ENCODE measurements at places on chromosomes 2 and 18.

GRCh38 chr18:77608807-77609206, 359.2 kb downstream of the GALR1 start:
- DNase-seq: no peak

GRCh38 chr2:223366566-223366965, 235.6 kb downstream of the SCG2 start:
- DNase-seq: no peak

DNA sequence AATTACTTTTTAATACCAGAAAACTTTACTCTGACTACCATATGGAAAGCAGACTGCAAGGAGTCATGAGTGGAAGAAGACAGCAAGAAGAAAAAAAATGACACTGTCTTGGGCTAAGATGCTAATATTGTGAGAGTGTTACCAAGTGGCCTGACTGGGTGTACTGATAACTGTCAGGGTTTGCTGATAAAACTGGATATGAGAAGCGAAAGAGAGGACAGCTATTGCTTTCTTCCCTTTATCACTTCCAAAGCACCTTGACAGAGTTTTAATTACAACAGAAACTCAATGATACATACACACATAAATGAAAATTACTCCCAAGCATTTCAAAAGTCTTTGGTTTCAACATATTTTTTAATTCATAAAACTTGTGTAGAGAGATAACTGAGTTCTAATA, 368.5 kb downstream of the ZEB2 start:
- no peak for DNase-seq

DNA sequence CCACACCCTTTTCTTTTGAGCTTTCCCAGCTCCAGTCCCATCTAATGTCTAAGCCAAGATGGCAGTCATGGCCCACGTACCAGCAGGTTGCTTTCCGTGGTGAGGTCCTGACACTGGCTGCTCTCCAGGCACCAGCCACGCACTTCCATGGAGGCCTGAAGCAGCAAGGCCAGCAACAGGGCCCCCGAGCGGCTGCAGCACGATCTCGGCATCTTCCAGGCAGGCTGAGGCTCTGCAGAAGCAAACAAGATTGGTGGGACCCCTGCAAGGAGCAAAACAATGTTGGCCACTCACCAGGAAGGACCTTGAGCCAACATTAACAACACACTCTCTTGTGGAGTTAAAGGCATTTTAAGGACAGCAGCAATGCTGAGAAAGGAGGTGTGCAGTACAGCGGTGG, 3.8 kb downstream of the POMC start:
- no peak for DNase-seq

DNA sequence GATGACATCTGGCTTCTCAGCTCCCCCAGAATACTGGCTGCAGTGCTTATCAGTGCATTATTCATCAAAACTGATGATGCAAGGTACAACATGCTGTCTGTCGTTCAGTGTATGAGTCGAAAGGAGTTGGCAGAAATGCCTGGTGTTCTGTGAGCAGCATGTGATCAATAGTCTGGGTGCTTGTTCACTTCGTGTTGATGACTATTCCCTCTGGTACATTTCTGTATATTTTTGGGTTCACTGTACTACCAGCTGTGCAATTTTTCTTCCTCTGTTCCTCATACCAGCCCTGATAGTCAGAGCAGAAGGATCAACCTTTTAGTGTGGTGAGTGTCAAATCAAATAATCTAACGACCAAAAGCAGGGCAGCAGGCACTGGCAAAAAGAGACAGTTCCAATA, 59.0 kb upstream of the KLHL14 start:
- no peak for DNase-seq

DNA sequence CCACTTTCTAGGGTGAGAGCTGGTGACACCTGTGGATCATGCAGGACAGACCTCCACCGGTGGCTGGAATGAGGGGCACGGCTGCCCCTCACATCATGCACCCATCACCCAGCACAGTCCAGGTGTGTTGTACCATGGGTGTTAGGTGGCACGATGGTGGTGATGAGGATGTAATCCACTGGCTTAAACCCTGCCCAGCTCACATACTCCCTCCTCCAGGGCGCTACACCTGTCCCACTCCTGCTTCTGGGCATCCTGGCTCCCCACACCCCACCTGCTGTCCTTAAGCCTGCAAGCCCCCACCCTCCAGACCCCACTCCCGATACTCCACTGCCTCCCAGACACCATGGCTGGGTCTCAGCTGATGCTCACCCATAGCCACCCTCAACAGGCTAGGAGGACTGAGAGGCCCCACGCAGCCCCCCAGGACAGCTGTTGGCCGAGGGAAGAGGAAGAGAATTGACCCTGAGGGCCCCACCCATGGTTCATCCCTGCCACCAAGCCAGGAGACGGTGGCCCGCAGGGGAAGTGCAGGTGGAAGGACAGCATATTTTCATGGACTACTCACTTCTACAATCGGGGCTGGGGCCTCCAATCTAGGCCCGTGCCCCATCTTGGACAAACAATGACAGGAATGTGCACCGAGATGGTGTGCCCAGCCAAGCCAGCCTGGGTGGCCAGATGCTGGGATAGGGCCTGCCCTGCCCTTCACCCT, 34.3 kb downstream of the MAL start:
- no peak for DNase-seq

DNA sequence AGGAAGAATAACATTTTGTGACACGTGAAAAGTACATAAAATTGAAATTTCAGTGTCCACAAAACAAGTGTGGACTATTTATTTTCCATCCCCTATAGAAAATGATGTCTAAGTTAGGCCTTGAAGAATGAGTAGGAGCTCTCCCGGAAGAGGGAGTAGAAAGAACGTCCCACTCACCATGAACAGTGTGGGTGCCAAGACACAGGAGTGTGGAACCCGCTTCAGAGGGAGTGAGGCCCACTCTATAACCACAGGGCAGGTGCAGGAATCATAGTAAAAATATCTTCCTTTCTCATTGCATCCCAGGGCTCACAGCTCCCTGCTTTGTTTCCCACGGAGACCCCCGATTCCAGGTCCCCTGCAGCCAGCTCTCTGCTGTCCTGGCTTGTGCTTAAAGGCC, 5.2 kb downstream of the KCNF1 start:
- DNase-seq: no peak

GRCh38 chr2:457792-458424, 170.0 kb upstream of the ALKAL2 start:
- DNase-seq: no peak

- DNase-seq: no peak
These were observed 37.6 kb downstream of the PROC start for GRCh38 chr2:127455566-127456493.

DNA sequence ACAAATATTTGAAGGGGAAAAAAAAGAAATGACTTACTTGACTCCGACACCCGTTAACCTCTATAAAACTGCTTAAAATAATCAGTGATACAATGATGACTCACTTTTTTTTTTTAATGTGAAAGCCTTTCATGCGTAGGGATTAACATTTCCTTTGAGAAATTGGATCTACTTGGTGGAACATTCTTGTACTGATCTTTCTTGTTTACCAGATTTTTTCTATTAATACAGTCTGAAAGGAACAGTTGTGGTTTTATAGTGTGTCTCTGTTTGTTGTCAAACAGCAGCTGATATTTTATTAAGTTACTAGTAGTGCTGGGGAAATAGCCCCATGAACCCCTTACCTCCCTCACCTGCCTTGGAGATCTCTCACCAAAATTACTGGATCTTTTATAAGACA, 40.2 kb upstream of the NEB start:
- DNase-seq: no peak

Measured in stimulated activated CD4-positive, alpha-beta T cell treated with anti-CD3 and anti-CD28 coated beads, Interleukin-2, amount 100 ng/mL, for 4 hours (primary cell).